Pancreas (tissue), 10 donors: ENCODE measurements at places on chromosomes 2 and 18. TPM values are rescaled to one million over a fixed set of nuclear protein-coding genes. Genes with fewer than 3 reads are reported as not detected.

Gene RAB10
- 16.5 TPM for polyA plus RNA-seq

Gene HTR2B
- 0.11 TPM for polyA plus RNA-seq

Gene GKN1
- polyA plus RNA-seq: 0.75 TPM

Gene EGR4
- 0.19 TPM for polyA plus RNA-seq

Gene ADAM23
- polyA plus RNA-seq: 0.11 TPM

Gene CAMKMT
- polyA plus RNA-seq: 6.4 TPM

Gene TBR1
- not detected for polyA plus RNA-seq

Gene ERFE
- 4.9 TPM for polyA plus RNA-seq

Gene GBX2
- not detected for polyA plus RNA-seq

Gene GAL3ST2
- polyA plus RNA-seq: not detected

Gene STON1
- 1.7 TPM for polyA plus RNA-seq

Gene DNAJC5G
- polyA plus RNA-seq: 0.34 TPM

Gene KCNF1
- 15.8 TPM for polyA plus RNA-seq

Gene CD8B2
- polyA plus RNA-seq: not detected
